Glutamatergic neuron (in vitro differentiated cells): ENCODE measurements at places on chromosomes 5 and 9. TPM values are rescaled to one million over a fixed set of nuclear protein-coding genes. Genes with fewer than 3 reads are reported as not detected.

DNA sequence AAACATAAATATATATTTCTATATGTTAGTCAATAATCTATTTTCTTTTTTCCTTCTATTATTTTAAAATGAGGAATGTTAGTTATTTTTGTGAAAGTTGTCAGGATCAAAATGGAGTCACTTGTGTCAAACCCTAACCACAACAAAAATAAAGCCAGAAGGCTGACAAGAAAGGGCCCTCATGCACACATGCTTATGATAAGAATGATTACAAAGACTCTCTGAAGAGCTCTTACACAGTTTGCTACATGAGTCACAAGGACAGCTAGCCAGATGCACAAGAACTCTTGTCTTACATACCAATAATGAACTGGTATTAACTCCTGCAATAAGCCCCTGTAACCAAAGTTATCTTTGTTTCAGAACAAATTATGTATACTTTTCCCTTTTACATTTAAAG lies 64.7 kb downstream of the GGTA1 start:
- no peak overlapping the region for H3K27ac ChIP-seq
- DNase-seq: no peak
- no peaks in the 10 kb centered on the region for H3K4me1 ChIP-seq
- H3K4me3 ChIP-seq: no peak overlapping the region
- no peaks in the 10 kb centered on the region for H3K36me3 ChIP-seq
- H3K27me3 ChIP-seq: no peaks in the 10 kb centered on the region

DNA sequence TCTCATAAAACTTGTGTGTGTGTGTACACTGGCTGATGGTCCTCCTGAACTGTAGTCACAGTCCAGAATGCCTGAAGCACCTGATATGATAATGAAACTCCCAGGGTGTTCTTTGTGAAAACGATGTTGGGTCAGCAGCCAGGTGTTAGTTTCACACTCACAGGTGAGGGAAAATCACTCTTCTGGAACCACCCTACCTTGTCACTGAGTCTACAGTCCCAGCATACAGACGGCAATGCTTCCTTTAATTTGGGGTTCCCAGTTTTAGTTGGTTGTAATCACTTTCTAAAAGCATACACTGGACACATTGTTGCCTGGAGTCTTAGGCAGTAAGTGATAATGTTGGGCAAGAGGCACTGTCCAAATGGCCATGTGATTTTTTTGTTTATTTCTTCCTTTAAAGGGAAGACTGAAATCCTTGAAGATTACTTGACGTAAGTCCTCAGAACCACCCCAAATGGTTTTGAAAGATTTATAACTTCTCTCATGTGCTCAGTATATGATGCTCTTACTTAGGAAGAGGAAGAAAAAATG lies 18.2 kb upstream of the MGAT1 start:
- H3K27me3 ChIP-seq: no peaks in the 10 kb centered on the region
- DNase-seq: no peak
- no peak overlapping the region for H3K4me3 ChIP-seq
- H3K27ac ChIP-seq: no peak overlapping the region

- peaks cover 8% of the 10 kb centered on the region for H3K27me3 ChIP-seq
- no peak for DNase-seq
- no peaks in the 10 kb centered on the region for H3K36me3 ChIP-seq
Observed at GRCh38 chr9:134442085-134442474, 115.8 kb downstream of the RXRA start.

DNA sequence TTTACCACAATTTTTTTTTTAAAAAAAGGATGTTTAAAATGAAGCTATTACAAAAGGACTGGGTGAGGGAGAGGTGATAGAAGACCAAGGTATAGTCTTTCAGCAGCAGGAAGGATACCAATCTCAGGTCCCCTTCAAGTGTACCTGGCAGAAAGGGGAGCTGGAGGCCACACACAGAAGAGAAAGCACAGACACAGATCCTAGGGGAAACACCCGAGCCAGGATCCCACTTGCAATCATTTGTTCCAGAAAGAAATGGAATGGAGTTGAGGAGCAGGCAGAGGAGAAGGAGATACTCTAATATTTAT lies 5.6 kb downstream of the GNPDA1 start:
- H3K36me3 ChIP-seq: no peaks in the 10 kb centered on the region
- H3K4me1 ChIP-seq: no peaks in the 10 kb centered on the region
- H3K4me3 ChIP-seq: no peak overlapping the region
- H3K27me3 ChIP-seq: peaks cover 5% of the 10 kb centered on the region

Gene JADE2
- 2.1 TPM for total RNA-seq

Gene SPACA9
- total RNA-seq: 5.0 TPM

GRCh38 chr5:125276096-125276495 lies 529.7 kb upstream of the ZNF608 start:
- H3K27me3 ChIP-seq: no peaks in the 10 kb centered on the region
- no peak overlapping the region for H3K27ac ChIP-seq
- DNase-seq: no peak
- H3K4me3 ChIP-seq: no peak overlapping the region
- peaks cover 8% of the 10 kb centered on the region for H3K4me1 ChIP-seq
- no peaks in the 10 kb centered on the region for H3K36me3 ChIP-seq

- no peak overlapping the region for H3K27ac ChIP-seq
- H3K36me3 ChIP-seq: no peaks in the 10 kb centered on the region
Observed at GRCh38 chr5:3092664-3093063, 341.2 kb upstream of the IRX2 start.

Gene PCDHB12
- 14.4 TPM for total RNA-seq

Gene NUTM2F
- not detected for total RNA-seq

- no peak for DNase-seq
- H3K36me3 ChIP-seq: peaks cover 6% of the 10 kb centered on the region
- H3K27me3 ChIP-seq: peaks cover 1% of the 10 kb centered on the region
- H3K27ac ChIP-seq: no peak overlapping the region
- H3K4me1 ChIP-seq: peaks cover 2% of the 10 kb centered on the region
- no peak overlapping the region for H3K4me3 ChIP-seq
Observed at GRCh38 chr5:33999978-34000377, 7.9 kb downstream of the AMACR start.

- no peaks in the 10 kb centered on the region for H3K27me3 ChIP-seq
- H3K4me1 ChIP-seq: peaks cover 5% of the 10 kb centered on the region
- H3K4me3 ChIP-seq: no peak overlapping the region
- DNase-seq: peak; percentile 22
- H3K36me3 ChIP-seq: no peaks in the 10 kb centered on the region
- no peak overlapping the region for H3K27ac ChIP-seq
Observed at GRCh38 chr9:18861609-18862544, 171.1 kb downstream of the SAXO1 start.

Gene TAF11L10
- total RNA-seq: 0.83 TPM

Gene LPAR1
- 0.56 TPM for total RNA-seq

DNA sequence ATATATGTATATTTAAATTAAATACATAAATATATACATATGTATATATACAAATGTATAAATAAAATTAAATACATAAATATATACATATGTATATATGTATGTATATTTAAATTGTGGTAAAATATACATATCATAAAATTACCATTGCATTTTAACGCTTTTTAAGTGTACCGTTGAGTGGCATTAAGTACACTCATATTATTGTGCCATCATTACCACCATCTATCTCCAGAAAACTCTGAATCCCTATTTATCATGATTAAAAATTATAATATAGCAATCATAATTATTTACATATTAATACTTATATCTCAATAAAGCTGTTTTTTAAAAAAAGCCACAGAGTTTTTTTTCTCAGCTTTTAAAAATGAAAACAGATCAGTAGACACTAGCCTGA lies 27.1 kb upstream of the VCAN start:
- H3K4me3 ChIP-seq: no peak overlapping the region
- no peak overlapping the region for H3K27ac ChIP-seq
- no peak for DNase-seq
- H3K36me3 ChIP-seq: no peaks in the 10 kb centered on the region
- H3K27me3 ChIP-seq: no peaks in the 10 kb centered on the region
- no peaks in the 10 kb centered on the region for H3K4me1 ChIP-seq
